ENCODE measurements at places on chromosomes 4 and X. TPM values are rescaled to one million over a fixed set of nuclear protein-coding genes. Genes with fewer than 3 reads are reported as not detected.

Gene DCAF4L1
- total RNA-seq, result 0.36 TPM

Gene OPRPN
- not detected for total RNA-seq

Gene APLN
- total RNA-seq, result 0.09 TPM

Gene TCEAL5
- not detected for total RNA-seq

Gene GUCY1A1
- total RNA-seq, result not detected

Gene NXF2B
- not detected for total RNA-seq

Gene PRKG2
- total RNA-seq, result 3.2 TPM

- no peak for DNase-seq
Observed at GRCh38 chr4:172758586-172759340, 409.8 kb upstream of the GALNT7 start.

GRCh38 chr4:41815473-41815872, 66.9 kb upstream of the PHOX2B start:
- DNase-seq, result no peak

GRCh38 chrX:51395480-51395809, 62.8 kb downstream of the NUDT10 start:
- DNase-seq, result no peak

- no peak for DNase-seq
Observed at GRCh38 chr4:122150931-122151330, 1.2 kb upstream of the BLTP1 start.

DNA sequence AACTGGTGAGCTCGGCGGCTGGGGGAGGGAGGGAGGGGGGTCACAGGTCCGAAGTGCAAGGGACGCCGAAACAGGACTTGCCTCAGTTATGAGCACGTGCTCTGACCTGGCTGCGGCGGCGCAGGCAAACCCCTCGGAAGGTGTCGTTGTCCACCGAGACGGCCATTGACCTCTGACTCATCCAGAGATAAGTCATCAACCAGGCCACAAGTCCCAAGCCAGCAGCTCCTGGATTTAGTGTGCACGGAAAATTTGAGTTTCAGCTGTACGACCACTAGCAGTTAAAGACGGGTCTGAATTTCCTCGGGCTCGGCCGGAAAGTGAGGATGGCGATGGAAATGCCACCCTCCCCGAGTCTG, 674 bp downstream of the SH3D19 start:
- DNase-seq, result peak; percentile 97

DNA sequence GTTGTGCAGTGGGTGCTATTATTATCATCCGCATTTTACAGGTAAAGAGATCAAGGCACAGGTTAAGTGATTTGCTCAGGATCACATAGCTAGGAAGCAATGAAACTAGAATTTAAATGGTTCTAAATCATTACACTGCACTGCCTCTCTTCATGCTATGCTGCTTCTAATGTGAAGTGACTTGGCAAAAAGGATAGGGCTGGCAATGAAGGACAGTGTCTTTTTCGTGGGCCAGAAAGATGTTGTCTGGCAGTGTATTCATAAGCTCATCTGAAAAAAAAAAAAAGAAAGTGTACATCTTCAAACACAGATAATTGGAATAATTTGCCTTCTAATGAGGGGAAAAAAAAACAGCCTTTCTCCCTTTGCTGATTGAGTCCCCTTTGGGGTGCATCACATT, 132.2 kb upstream of the FUNDC1 start:
- DNase-seq, result no peak

GRCh38 chr4:76485450-76485849, 50.4 kb downstream of the SHROOM3 start:
- no peak for DNase-seq

GRCh38 chr4:80324171-80324570, 11.4 kb upstream of the CFAP299 start:
- DNase-seq, result no peak

- DNase-seq, result no peak
Observed at GRCh38 chr4:5572114-5572513, 136.2 kb downstream of the EVC2 start.

- DNase-seq, result no peak
Observed at GRCh38 chr4:36237366-36238313, 6.7 kb downstream of the ARAP2 start.

GRCh38 chr4:121790976-121791375, 10.1 kb upstream of the EXOSC9 start:
- DNase-seq, result no peak

Measured in Caco-2 (cell line).